Activated T-helper 1 cell treated with anti-CD3 and anti-CD28 coated beads, Interleukin-12 subunit alpha, Interleukin-12 subunit beta, Interleukin-2, Interleukin-4 antibody, amounts not matched to agents 30 ng/mL and 10 ng/mL and 1 ng/mL, durations not matched to agents 14 hours and 24 hours and 36 hours (primary cell): ENCODE measurements at places on chromosomes 7 and 10. TPM values are rescaled to one million over a fixed set of nuclear protein-coding genes. Genes with fewer than 3 reads are reported as not detected.

GRCh38 chr7:29126804-29127203, 19.5 kb downstream of the CPVL start:
- DNase-seq, result no peak

DNA sequence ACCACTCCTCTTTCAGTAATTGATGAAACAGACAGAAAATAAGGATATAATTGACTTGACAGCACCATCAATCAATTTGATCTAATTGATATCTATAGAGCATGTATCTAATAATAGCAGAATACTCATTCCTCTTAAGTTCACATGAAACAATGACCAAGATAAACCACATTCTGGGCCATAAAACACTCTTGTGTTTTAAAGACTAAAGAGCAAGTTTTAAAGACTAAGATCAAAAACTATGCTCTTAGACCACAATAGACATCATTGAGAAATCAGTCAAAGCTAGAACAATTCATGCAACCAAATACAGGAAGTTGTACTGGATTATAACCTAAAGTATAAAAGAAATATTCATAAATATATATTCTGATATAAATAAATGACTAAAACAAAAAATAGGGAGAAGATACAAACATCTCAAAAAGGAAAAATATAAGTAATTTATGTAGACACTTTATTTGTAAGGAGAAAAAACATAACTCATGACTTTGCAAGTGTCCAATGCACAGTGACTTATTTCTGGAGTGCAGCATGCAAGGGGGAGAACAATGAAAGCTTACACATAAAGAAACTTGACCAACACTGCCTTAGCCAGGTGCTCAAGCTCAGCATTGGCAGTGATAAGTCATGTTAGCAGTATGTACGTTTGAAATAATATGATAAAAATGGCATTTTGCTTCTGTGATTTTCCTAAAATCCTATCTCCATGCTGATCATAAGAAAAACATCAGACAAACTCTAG, 312.7 kb upstream of the IGFBP3 start:
- no peak for DNase-seq

GRCh38 chr7:50339990-50340500, 35.5 kb downstream of the IKZF1 start:
- DNase-seq, result peak; percentile 67

DNA sequence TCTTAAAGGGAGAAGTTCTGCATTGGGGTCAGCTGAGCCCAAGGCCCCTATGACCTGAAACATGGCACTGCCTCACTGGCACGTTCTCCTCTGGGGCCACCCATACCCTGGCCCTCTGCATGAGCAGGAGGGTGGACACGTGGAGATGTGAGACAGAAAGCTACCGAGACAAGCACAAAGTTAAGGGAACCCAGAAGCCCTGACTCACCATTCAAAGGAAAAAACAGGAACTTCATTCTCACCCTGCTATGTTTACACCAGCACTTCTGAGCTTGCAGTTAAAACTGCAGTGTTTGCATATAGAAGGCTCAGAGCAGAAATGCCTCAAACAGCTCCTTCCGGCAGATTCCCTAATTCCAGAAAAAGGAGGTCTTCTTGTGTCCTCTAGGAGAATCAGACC, 41.7 kb downstream of the DENND11 start:
- DNase-seq, result no peak

DNA sequence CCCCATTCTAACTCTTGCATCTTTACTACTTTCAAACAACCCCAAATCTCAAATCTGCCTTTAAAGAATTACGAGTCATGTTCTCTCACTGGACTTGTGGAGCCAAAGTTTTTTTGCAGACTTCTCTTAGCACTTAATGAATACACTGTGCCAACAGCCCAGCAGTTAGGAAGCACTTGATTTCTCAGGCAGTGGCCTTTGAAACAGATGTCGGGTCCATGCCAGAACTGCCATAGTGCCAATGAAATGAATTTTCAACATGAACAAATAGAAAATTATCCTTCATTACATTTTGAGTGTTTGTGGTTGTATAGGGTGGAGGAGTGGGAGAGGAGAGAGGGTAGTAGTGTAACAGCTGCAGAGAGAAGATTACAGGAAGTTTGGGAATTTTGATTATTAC, 5.9 kb downstream of the BORCS7 start:
- no peak for DNase-seq

- DNase-seq, result no peak
Observed at GRCh38 chr10:88110822-88111221, 247.4 kb downstream of the PTEN start.

- DNase-seq, result no peak
Observed at GRCh38 chr10:129122846-129123245, 344.2 kb upstream of the MGMT start.

GRCh38 chr10:120746001-120746777, 105.0 kb upstream of the WDR11 start:
- DNase-seq, result no peak

DNA sequence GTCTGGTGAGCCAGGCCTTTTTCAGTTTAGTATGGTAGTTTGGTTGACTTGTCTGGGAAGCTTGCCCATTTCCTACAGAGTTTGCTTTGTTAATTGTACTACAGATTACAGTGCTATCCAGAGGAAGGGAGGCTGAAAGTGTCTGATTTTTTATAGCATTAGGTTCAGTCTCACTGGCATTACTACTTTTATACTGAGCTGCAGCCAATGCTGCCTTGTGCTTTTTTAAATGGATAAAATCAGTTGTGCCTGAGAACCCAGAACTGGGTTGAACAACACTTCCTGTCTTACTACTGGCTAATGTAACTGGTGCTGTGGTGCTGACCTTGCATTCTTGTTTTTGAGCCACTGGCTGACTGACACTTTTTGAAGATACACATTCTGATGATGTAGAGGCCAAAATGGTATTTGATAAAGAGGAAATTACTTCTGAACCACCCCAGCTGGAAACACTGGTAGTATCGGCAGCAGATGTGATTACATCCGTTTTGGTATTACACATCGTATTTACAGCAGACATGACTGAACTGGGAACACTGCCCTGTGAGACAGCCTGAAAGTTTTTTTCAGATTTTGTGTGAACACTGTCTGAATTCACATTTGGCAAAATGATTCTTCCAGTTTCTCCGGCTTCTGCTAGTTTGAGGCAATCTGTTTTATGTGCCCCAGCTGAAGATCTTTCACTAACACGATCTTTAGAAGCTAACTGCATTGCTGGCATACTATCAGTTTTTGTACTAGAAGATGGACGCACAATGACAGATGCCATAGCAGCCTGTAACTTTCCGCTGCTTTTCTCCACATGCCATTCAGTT, 74.1 kb downstream of the NRBF2 start:
- DNase-seq, result no peak

GRCh38 chr10:80441831-80442230, 12.3 kb upstream of the TSPAN14 start:
- no peak for DNase-seq

- DNase-seq, result no peak
Observed at GRCh38 chr7:105920766-105921165, 42.3 kb upstream of the CDHR3 start.

- peak; percentile 37 for DNase-seq
Observed at GRCh38 chr7:151010307-151011096, 13.8 kb downstream of the ATG9B start.

NKX2-3 gene
- total RNA-seq, result not detected in 2 replicates

JAKMIP3 gene
- total RNA-seq, result 1.1 and 1.3 TPM in 2 replicates

MMD2 gene
- not detected in 2 replicates for total RNA-seq

WDFY4 gene
- 0.08 TPM in 1 of 2 replicates, not detected in the other for total RNA-seq

GPR22 gene
- not detected in 2 replicates for total RNA-seq

RARRES2 gene
- not detected in 2 replicates for total RNA-seq

STEAP1B gene
- total RNA-seq, result 0.16 TPM in 1 of 2 replicates, not detected in the other
